ENCODE measurements at places on chromosomes 3 and 15.

DNA sequence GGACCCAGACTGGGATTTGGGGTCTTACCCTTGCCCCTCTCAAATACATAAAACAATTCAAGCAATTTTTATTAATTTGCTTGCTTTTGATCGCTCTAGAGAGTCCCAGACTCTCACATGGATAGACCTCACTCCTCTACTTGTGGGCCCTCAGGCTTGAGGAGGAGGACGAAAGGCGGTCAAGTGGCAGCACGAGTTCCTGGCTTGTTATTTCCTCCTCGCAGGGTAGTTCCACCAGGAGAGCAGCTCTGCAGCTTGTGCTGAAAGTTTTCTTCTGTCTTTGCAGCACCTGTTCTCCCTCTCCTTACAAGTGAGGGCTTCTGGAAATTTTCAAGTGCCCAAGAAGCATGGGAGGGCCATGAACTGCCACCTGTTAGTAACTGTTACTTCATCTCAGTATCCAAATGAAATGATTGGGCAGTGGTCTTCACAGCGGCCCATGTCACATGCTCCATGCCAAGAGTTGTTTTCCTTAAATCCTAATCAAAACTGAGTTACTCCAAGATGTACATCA, 22.7 kb downstream of the ABI3BP start:
- DNase-seq = no peak

DNA sequence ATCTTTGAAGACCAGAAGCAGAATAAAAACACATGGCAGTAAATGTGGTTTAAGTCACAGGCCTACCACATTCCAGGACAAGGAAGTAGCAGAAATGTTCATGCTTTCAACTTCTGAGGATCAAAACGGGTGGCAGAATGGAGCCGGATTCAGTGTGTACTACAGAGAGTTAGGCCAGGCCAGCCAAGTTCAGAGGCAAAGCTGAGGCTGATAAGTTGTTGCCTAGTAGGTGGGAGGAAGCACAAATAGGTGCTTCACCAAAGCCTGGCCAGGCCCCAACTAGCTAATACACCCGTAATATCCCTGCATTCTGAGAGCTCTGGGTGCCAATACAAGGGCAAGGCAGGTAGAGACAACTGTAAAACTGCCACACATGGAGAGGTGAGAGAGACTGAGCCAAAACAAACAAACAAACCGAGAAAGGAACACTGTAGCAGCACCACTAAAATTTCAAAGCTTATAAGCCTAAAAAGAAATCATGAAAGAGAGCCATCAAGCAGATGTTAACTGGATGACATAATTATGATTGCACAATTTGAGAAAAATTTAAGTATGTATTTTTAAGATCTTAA, 156.4 kb upstream of the CBLB start:
- DNase-seq = no peak

GRCh38 chr15:45522328-45523165, at the start of gene SLC30A4:
Gene SLC30A4 (minus strand): TSS chr15:45522755. CDS start chr15:45522354, 401 bp downstream.
- no peak for DNase-seq

DNA sequence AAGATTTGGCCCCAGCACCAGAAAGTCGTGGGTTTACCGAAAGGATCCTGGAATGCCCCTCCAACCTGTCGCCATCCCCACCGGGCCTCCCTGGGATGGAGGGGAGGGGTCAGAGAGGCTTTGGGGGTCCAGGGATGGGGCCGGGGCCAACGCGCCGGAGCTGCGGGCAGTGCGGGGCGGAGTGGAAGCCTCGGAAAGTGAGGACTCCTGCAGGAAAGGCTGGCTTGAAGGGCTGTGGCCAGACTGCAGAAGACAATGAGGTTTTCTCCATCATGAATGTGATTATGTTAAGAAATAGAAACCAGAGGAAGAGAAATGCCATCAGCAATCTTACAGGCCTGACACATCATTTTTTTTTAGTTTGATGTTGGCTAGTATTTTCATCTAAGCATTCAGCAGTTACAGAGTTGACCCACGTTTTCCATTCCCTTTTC, 738 bp downstream of the YEATS2 start:
- DNase-seq = no peak

- DNase-seq = no peak
Measured at GRCh38 chr15:59178151-59178695, 28.4 kb upstream of the LDHAL6B start.

DNA sequence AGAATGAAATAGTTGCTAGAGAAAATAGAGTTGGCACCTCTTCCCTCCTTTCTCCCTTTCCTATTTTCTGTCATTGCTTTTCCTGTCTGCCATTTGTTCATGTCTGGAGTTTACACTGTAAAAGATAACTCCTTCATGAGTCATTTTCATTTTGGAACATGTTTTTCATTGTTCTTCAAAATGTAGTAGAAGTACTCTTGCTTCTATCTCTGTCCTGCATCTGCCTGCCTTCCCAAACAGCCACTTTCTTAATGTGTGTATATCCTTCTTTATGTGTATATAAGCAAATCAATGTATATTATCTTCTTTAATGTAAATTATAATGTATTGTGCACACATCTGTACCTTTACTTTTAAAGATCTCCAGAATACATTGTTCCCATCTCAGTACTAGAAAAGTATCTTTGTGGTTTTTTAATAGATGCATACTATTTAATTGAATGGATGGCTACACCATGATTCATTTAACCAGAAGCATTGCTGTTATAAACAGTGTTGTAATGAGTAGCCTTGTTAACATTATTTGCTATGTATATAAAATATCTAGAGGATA, 41.1 kb downstream of the TSC22D2 start:
- no peak for DNase-seq

DNA sequence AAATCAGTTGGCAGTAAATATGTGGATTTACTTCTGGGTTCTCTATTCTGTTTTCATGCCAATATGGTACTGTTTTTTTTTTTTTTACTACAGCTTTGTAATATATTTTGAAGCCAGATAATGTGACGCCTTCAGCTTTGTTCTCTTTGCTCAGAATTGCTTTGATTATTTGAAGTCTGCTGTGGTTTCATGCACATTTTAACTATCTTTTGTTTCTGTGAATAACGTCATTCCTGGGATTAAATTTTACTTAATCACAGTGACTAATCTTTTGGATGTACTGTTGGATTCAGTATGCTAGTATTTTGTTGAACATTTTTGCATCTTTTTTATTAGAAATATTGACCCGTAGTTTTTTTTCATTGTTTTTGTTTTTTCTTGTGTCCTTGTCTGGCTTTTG, 576.5 kb downstream of the ZNF385D start:
- no peak for DNase-seq

- no peak for DNase-seq
Measured at GRCh38 chr3:84077479-84077878, 881.3 kb upstream of the CADM2 start.

GRCh38 chr3:125602752-125603649, 7.7 kb upstream of the OSBPL11 start:
- DNase-seq = no peak

DNA sequence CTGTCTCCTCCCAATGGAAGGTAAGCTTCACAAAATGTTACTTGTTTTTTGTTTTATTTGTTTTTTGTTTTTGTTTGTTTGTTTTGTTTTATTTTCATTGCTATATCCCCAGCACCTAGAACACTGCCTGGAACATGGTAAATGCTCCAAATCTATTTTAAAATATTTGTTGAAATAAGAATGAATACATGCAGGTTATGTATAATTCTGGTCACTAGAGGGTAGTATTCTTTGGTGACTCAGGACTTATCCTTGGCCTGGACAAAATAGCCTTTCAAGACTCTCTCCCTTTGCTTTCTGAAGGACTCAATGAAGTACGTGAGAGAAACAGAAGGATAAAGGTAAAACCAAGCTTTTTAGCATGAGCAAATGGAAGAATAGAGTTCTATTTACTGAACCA, 46.9 kb upstream of the PPP2R3A start:
- no peak for DNase-seq

- no peak for DNase-seq
Measured at GRCh38 chr3:120364821-120365220, 15.7 kb upstream of the LRRC58 start.

DNA sequence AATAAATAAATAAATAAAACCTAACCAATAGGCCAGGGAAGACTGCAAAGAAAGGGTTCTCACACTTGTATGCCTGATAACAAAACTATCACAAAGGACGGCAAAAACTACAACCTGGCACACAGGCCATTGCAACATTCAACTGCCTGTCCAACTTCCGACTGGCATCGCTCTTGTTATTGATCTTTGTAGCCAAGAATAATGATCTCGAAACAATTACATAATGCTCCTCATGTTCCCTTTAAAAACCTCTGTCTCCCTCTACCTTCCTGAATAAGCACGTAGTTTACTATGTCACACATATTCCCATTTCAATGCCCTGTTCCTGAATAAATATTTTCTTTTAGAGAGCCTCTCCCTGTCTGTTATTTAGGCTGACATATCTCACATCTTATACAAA, 74.3 kb downstream of the B3GNT5 start:
- DNase-seq = no peak

- no peak for DNase-seq
Measured at GRCh38 chr3:162337630-162338029, 841.0 kb downstream of the OTOL1 start.

GRCh38 chr3:128618398-128618726, 32.3 kb downstream of the RPN1 start:
- DNase-seq = no peak

DNA sequence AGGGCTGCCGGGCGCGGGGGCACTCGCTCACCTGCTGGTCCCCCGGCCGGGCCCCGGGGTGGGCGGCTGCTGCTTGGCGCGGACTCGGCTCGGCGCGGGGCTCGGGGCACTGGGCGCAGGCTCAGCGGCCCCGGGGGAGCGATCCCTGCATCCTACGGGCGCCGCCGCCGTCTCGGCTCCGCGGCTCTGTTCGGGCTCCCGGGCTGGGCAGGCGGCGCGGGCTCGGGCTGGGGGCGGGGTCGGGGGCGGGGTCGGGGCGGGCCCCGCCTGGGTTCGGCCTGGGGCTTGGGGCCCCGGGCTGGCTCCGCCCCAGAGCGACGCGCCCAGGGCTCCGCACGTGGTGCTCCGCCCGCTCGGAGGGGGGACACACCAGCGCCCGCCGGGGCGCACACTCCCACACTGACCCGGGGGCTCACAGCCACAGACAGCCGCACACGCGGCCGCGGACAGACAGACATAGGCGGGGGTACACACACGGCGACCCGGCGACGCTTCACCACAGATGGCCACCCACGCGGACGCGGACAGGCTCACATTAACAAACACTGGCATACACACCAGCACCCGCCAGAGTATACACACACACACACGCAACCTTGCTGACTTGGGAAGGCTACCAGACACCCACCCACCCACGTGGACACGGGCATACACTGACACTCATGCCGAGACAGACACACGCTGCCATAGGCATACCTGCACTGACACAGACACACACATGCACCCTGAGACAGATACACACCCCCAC, at the start of gene SCN5A:
Gene SCN5A, minus strand, starts transcription at position 188 of the 748 bp plus-strand sequence. CDS start 16,380 bp downstream, outside the sequence.
- no peak for DNase-seq

GRCh38 chr3:135989242-135989641, 23.7 kb downstream of the PPP2R3A start:
- no peak for DNase-seq

DNA sequence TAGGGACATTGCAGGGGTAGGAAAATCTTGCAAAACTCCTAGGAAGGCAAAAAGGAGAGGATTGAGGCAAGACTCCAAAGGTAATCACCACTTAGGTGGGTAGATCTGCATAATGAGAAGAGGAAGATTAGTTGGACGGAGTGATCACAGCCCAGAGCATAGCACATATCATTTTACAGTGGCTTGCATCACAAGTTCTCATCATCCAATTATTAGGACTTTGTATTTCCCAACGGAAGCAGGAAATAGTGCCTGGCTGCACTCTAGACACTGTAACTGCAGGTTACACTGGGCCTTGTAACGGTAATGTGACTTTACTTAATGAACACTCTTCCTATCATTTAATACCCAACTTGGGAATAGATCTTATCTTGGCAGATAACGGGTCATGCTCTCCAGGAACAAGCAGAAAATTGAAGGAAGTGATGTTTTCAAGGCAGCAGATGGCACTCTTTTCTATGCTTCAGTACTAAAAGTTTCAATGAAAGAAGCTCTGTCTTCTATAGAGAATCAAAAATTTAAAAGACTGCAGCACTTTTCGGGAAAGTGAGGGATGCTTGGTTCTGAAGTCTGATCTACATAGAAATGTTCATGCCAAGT, 101.9 kb upstream of the KCNMB2 start:
- no peak for DNase-seq

- no peak for DNase-seq
Measured at GRCh38 chr3:52608337-52608736, 71.9 kb downstream of the UQCC5 start.

DNA sequence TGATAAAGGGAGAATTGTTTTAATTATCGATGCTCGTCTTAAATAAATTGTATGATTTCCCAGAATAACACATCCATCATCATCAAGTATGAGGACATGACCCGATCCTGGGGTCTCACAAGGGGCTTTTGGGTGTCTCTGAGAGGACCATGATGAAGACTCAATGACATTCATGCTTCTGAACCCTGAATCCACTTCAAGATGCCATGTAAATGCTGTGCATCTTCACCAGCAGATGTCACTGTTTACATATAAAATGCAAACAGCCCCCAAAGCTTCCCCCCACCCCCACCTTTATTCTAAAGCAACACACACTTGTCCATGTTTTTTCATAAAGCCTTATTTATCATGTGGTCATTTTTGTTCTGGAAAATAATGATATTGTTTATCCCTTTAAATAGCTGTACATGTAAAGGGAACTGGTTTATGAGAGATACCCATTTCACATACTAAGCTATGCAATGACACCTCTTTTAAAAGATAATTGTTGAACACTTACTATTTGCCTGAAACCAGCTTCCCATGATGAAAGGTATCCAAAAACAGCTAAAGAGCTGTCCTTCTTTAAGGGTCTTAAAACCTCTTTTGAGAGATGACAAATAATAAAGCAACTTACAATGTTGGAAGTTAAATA, 69.7 kb upstream of the UBE3A start:
- DNase-seq = no peak

DNA sequence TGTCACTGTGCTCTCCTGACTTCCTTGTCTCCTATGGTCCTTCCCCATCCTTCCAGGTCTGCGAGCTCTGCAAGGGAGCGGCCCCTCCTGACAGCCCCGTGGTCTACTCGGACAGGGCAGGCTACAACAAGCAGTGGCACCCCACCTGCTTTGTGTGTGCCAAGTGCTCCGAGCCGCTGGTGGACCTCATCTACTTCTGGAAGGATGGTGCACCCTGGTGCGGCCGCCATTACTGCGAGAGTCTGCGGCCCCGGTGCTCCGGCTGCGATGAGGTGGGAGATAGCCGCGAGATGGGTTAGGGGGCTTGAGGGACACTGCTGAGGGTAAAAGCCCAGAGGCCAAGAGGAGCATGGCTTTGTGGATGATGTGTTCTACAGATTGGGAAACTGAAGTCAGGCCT, 63.8 kb downstream of the LMCD1 start:
- no peak for DNase-seq

DNA sequence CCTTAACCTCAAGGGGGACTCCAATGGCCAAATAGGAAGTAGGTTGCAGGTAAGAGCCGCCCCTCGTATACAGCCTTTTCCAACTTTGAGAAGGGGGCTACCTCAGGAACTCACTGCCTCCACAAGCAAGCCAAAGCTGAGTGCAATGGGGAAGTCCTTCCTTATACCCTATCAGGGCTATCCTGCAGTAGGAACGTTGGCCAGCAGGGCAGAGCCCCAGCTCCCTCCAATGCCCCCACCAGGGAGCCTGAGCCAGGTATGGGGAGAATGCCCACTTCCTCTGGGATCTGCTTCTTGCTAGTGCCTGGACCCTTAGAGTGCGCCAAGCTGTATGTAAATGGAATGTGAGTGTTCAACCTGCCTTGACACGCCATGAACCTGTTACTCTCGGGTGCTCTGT, 16.3 kb downstream of the CACNA2D2 start:
- no peak for DNase-seq

GRCh38 chr3:128497305-128498126, 4.5 kb upstream of the GATA2 start:
- no peak for DNase-seq

- DNase-seq = no peak
Measured at GRCh38 chr3:112561484-112561733, 353 bp downstream of the ATG3 start.

Measured in iPS DF 6.9 (cell line).